ENCODE measurements at places on chromosomes 6 and 20. TPM values are rescaled to one million over a fixed set of nuclear protein-coding genes. Genes with fewer than 3 reads are reported as not detected.

- DNase-seq = no peak
Observed at GRCh38 chr20:52926505-52926904, 45.7 kb upstream of the TSHZ2 start.

DNA sequence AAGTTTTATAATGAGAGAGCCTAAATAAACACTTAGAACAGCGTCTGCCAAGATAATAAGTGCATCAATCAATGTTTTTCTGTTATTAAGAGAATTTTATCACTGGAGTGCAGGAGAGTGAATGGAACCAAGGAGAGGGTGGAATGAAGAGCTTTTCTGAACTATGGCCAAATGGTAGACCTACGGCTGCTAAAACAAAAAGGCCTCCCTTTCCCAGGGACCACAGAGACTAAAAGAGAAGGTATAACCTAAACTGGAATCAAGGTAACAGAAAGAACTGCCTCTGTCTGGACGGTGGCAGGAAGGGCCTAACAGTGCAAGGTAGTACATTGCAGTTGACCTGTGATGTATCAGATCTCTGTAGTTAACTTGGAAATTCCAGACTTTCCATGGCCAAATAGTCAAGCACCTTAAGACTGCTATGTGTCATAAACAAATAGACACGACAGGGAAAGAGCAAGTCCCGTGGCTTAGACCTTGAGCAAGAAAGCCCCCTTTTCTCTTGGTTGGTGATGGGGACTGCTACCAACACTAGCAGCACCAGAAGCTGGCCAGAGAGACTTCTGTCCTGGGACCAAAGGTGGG lies 5.5 kb downstream of the CNKSR3 start:
- DNase-seq = no peak

GRCh38 chr6:36130667-36131510 lies 576 bp downstream of the MAPK13 start:
- no peak for DNase-seq

DNA sequence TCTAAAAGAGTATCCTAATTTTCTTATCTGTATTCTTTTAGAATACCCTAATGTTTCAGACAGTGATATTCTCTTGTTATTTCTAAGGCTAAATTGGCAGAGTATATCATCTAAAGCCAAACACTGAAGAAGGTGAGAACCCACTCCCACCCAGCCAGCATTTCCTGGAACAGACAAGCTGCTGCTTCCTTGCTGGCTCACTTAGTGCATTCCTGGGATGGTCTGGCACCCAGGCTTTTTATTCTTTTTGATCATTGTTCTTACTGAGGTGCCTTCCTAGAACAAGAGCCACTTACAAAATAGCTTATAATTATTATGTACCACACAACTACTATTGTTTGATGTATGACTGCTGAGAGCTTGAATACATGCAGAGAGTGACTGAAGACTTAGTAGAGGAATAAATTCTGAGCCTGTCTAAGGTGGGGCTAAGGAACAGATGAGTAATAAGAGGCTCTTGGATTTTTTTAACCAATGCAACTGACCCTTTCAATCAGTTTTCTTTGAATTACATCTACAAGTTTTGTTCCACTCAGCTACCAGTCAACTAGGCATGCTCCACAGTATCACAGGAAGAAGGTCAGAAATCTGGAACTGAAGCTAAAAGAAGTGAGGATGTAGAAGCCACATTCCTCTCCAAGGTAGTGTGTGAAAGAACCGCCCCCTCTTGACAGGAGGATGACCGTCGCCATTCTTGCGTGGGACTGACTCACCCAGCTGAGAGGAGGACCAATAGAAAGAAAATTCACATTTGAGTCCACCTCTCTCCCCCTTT lies 30.1 kb downstream of the PRPH2 start:
- DNase-seq = no peak

DNA sequence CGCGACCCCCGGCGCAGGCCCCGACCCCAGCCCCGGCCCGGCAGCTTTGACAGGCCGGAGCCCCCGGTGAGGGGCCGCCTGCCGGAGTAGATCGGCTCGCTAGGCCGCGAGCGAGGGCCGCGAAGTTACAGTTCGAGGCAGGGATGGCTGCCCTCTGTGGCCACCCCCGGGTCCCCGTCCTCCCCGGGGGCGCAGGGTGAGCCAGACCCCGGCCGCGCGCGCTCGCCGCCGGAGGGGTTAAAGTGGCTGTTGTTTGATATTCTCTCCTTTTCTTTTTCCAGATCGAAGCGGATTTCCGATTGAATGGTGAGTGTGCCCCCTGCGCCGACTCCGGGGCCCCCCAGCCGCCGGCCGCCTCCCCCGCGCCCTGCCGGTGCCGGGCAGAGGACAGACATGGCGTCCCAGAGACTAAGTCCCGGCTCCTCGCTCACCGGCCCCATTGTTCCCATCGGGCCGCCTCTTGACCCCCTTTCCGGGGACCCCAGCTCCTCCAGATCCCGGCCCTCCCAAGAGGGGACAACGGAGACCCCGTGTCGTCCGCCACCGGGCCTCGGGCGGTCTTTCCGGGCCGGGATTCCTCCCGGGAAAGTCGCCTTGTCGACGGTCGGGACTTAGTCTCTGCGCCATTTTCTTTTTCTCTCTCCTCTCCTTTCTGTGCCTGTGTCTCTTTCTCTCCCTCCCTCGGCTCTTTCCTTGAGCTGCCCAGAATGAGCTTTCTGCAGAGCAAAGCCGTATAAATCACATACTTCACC lies 704 bp downstream of the TOP1 start:
- no peak for DNase-seq

DNA sequence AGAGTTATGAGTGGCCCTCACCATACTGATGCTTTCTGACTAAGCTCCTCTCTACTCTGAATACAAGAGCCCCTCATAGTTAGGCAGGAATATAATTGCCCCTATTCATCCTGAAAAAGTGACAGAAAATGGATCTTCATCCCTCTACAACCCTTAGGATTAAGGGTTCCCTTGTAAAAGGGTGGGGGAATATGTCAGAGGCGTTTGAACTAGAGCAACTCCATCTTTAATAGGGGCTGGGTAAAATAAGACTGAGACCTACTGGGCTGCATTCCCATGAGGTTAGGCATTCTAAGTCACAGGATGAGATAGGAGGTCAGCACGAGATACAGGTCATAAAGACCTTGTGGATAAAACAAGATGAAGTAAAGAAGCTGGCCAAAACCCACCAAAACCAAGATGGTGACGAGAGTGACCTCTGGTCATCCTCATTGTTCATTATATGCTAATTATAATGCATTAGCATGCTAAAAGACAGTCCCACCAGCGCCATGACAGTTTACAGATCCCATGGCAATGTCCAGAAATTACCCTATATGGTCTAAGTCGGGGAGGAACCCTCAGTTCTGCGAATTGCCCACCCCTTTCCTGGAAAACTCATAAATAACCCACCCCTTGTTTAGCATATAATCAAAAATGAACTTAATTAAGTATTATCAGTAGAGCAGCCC lies 4.7 kb upstream of the GTF3C6 start:
- no peak for DNase-seq

GRCh38 chr6:5998711-5999687 lies 7.7 kb downstream of the NRN1 start:
- DNase-seq = no peak

- no peak for DNase-seq
Observed at GRCh38 chr6:134848076-134848475, 101.8 kb downstream of the ALDH8A1 start.

Gene JPH2
- 83.5 TPM for polyA plus RNA-seq

Gene IFT52
- polyA plus RNA-seq = 28.9 TPM

Gene MAS1
- polyA plus RNA-seq = not detected

Gene GINS1
- polyA plus RNA-seq = 0.80 TPM

All from urinary bladder (tissue), 4 donors.